ENCODE measurements at places on chromosomes 6 and 20. TPM values are rescaled to one million over a fixed set of nuclear protein-coding genes. Genes with fewer than 3 reads are reported as not detected.

The TNXB gene
- 0.85 TPM for total RNA-seq

The CFAP61 gene
- 0.44 TPM for total RNA-seq

The NT5E gene
- total RNA-seq = 21.7 TPM

The ARFGEF3 gene
- total RNA-seq = 0.63 TPM

The PCNA gene
- total RNA-seq = 344 TPM

The C20orf144 gene
- 0.08 TPM for total RNA-seq

The CALHM5 gene
- total RNA-seq = 0.06 TPM

The CCDC170 gene
- total RNA-seq = 0.07 TPM

The NNAT gene
- not detected for total RNA-seq

The LGSN gene
- 1.9 TPM for total RNA-seq

The GDAP1L1 gene
- 0.07 TPM for total RNA-seq

The STMND1 gene
- total RNA-seq = not detected

The KHDC1 gene
- total RNA-seq = 4.2 TPM

The DAAM2 gene
- 0.13 TPM for total RNA-seq

The LY6G5C gene
- 1.8 TPM for total RNA-seq

The C20orf141 gene
- total RNA-seq = not detected

The AGER gene
- total RNA-seq = 1.4 TPM

The LST1 gene
- total RNA-seq = not detected

The LYRM2 gene
- 33.5 TPM for total RNA-seq

The PMEPA1 gene
- total RNA-seq = 347 TPM

The CD2AP gene
- total RNA-seq = 17.9 TPM

The KIF6 gene
- 0.18 TPM for total RNA-seq

The CLPSL2 gene
- 0.80 TPM for total RNA-seq

The WFDC5 gene
- total RNA-seq = not detected

The SLC35A1 gene
- 10.2 TPM for total RNA-seq

The PGC gene
- 0.14 TPM for total RNA-seq

The CST2 gene
- total RNA-seq = 1.6 TPM

The SLC35D3 gene
- 0.07 TPM for total RNA-seq

The SMOC2 gene
- total RNA-seq = not detected

The TMEM14B gene
- 113 TPM for total RNA-seq

The GLP1R gene
- total RNA-seq = not detected

The ADGRB3 gene
- total RNA-seq = not detected

The RRP36 gene
- total RNA-seq = 79.1 TPM

The TCF21 gene
- total RNA-seq = 0.04 TPM

The DEFB132 gene
- total RNA-seq = not detected

The SLC22A3 gene
- total RNA-seq = 59.2 TPM

The HAO1 gene
- total RNA-seq = not detected

The CYP24A1 gene
- 68.3 TPM for total RNA-seq

The XKR7 gene
- total RNA-seq = not detected

The FUT9 gene
- total RNA-seq = not detected

The ECHDC1 gene
- total RNA-seq = 38.4 TPM

The PSORS1C1 gene
- 6.2 TPM for total RNA-seq

The ZBTB22 gene
- total RNA-seq = 2.9 TPM

The UBE2V1 gene
- 121 TPM for total RNA-seq
